ENCODE measurements at places on chromosomes 1 and 21.
A peak's percentile ranks its signal among the peaks of the same experiment; 100 is the strongest.

- DNase-seq: no peak
These were observed 44.3 kb downstream of the ERICH3 start for GRCh38 chr1:74629283-74629682.

DNA sequence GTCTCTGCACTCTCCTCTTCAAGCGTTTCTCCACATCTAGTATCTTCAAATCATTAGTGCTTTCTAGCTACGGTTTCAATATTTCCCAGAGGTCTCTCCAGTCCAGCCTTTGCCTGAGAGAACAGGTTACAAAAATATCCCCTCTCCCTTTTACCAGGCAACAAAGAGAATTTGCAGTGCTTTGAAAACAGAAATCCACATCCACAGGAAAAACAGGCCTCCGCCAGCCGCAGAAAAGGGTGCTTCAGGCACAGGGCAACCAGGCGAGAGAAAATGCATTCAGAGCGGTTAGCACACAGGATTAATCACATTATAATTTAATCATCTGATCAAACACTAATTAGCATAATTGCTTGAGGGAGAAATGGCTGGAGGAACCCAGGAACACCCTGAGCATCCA lies 13.8 kb downstream of the DSCAM start:
- DNase-seq: no peak

- no peak for DNase-seq
These were observed 25.8 kb downstream of the HYI start for GRCh38 chr1:43427941-43428340.

- no peak for DNase-seq
These were observed 117.7 kb downstream of the SIM2 start for GRCh38 chr21:36816561-36817130.

DNA sequence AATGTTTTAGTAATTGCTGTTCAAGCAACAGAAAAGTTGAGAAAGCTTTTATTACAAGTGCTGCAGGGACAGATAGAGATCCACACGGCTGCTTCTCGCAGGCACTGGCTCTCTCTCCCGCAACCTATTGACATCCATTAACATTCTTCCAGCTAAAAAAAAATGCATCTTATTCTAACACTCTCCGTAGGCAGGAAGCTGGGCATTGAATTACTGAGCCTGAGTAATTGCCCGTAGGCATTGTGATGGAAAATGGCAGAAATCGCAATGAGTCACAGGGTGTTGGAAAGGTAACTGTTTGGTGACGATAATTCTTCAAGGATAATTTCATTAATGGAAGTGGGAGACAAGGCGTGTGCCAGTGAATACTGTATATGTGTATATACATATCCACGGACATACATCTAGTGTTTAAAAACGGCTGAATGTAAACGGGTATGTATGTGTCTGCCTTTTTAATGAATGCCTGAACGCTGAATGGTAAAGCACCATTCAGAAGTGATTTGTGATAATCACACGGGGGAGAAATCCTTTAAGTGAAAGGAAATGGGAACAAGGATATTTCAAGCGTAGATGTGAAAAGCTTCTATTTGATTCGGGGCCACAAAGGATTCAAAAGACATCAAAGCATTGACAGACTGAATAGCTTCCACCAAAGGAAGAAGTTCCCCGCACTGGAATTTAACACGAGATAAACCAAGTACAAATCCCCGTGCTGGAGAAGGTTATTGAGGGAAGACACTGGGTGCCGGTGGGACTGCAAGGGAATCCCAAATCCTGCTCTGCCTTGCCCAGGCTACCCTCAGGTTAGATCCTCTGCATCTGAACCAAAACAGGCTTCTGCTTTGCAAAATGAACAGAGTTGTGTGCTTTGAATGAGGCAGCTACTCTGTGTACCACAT lies 567.2 kb downstream of the NPHP4 start:
- DNase-seq: no peak

- no peak for DNase-seq
These were observed 36.7 kb upstream of the WASF2 start for GRCh38 chr1:27526569-27527222.

DNA sequence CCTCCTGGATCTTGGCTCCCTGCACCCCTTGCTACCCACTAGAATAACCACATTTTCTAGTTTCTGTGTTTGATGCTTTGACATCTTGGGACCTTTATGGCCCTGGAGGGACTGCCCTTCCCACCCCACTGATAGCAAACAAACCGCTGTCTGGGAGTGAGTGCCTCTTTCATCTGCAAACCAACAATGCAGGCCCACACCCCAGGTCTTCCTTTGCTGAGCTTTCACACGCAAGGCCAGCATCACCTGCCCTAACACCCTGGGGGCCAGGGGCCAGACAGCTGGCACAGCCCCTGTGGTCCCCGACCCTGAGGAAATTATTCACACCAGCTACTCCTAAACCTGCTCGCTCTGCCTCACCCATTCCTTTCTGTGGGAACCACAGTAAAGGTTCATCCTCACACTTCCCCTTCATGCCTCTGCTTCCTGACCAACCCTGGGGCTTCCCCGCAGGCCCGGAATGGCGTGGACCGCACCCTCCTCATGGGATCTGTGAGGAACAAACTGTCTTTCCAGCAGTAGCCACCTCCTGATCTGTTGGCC lies 15.4 kb downstream of the SLC2A7 start:
- DNase-seq: no peak

GRCh38 chr1:176696109-176696508 lies 233.1 kb downstream of the PAPPA2 start:
- no peak for DNase-seq

GRCh38 chr21:20728691-20729090 lies 269.5 kb upstream of the NCAM2 start:
- DNase-seq: no peak

- DNase-seq: no peak
These were observed 214.6 kb upstream of the NCAM2 start for GRCh38 chr21:20783611-20784010.

GRCh38 chr1:238293075-238293474 lies 402.4 kb upstream of the ZP4 start:
- no peak for DNase-seq

- no peak for DNase-seq
These were observed 1.2 kb upstream of the ATP13A2 start for GRCh38 chr1:17012775-17013490.

DNA sequence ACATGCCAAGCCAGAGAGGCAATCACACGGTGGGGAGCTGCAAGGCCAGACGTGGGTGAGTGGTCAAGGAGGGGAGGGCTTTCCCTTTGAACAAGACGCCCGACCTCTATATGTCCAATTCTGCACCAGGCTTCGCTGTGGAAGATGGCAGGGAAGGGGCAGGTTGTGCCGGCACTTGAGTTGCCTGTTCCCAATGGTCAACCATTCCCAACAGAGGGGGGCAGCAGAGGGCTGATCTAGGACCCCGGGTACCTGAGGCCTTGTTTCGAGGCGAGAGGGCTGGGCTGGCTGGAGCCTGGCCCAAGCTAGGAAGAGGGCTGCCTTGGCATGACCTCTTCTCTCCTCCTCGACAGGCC lies 64.9 kb downstream of the TMEM53 start:
- no peak for DNase-seq

DNA sequence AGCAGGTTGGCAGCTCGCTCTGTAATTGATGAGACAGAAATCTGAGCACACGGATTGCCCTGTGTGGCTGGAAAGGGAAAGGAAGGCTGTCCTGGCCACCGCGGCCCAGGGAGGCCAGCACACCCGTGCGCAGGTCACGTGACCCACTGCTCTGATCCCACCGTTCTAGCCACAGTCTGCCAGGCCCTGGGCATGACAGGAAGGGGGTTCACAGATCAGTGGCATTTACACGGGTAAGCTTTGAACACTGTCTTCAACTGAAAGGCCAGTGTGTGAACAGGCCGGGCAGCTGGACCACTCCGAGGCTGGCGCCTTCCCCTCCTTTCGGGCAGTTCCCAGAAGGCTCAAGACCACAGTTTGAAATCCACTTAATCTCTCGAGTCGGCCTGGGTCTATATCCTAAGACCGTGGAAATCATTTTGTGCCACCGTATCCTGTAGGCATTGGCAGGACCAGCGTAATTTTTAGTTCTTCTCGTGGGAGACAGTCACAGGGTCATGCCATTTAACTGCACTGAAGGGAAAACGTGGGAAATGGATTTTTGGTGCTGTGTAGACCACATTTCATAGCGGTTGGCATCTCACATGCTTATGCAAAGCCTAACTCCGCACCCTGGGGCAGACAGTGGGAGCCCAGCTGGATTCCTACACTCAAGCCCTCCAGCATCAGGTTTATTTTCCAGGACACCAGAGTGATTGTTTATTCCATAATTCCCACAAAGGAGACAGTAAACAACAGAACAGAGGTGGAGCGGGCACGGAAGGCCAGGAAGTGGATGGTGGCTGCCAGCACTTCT lies 3.1 kb upstream of the ADARB1 start:
- no peak for DNase-seq

- no peak for DNase-seq
These were observed 16.5 kb downstream of the PLA2G2D start for GRCh38 chr1:20102875-20103274.

DNA sequence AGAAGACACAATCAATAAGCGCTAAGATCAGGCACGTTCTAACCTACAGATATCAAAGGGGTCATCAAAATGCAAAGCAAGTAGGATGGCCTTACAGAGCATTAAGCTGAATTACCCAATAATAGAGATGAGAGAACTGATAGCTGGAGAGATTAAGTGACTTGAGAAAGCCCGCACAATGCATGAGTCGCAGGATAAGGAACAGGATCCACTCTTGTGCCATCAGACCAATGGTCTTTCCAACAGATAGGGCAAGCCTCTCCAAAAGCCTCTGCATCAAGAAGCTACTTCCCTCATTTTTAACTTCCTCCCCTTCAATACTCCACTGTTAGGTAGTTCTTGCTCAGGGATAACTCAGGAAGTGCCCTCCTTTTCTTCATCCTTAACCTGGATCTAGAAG lies 2.6 kb downstream of the CHML start:
- no peak for DNase-seq

DNA sequence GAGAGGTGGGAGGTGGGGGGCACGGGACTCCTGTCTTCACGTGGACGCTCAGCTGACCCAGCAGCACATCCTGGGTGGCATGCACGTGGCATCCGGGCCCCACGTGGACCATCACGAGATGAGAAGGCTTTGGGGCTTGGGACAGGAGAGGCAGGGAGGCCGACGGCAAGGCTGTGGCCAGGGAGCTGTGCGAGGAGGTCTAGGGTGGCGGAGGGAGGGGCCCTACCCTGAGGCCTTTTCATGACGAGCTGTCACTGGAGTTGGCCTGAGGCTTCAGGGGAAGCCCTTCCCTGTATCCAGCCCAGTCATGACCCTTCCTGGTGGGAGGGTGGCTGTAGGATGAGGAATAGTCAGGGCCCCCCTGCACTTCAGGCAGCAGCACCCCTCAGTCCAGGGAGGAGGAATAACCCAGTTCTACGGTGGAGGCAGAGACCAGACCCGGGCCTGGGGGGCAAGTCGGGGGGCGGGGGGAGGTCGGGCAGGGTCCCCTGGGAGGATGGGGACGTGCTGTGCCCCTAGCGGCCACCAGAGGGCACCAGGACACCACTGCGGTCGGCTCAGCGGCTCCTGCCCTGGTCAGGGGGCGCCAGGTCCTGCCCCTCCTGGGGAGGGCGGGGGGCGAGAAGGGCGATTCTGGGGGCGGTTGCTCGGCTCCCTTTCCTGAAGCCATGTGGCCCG lies 2.0 kb upstream of the PERM1 start:
- DNase-seq: peak; percentile 59

DNA sequence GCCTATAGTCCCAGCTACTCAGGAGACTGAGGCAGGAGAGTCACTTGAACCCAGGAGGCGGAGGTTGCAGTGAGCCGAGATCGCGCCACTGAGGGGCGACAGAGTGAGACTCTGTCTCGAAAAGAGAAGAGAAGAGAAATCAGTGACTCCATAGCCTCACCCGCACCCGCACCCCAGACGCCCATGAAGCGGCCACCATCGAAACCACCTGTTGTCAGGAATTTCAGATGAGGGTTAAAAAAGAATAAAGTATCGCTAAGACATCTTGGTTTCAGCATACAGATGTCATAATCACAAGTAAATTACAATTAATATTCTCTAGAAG lies 47.4 kb downstream of the NPHP4 start:
- no peak for DNase-seq

DNA sequence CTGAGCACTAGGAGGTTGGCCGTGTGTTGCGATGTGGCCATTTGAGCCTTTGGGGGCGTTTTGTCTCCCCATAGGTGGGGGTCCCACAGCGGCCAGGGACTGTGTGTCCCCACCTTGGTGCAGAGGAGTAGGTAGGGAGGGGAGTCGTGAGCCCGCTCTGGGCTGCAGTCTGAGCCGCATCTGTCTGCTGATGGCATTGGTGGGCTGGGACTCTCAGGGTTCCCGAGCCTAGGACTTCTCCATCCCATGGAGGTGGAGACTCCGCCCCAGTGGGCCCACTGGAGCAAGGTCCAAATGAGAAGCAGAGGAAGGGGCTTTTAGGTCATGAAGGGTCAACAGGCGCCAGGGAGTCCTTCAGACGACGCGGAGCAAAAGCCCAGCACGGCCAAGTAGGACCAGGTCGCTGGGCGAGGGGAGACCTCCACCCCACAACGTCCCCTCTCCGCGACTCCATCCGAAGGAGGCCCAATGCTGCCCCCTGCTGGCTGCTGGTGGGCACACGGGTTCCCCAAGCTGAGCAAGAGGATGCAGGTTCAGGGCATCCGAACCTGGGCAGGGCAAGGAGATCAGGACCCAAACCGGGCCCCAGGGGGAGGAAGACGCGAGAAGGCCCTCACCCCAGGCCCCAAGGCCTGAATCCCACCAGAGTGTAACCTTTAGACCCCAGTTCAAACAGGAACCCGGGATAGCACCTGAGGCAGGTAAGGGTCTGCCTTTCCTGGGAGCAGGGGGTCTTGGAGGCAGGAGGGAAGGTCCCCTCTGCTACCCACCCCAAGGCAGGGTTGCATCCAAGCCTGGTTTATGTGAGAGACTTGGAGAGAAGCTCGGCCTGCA lies 14.9 kb downstream of the TTC34 start:
- DNase-seq: peak; percentile 43

DNA sequence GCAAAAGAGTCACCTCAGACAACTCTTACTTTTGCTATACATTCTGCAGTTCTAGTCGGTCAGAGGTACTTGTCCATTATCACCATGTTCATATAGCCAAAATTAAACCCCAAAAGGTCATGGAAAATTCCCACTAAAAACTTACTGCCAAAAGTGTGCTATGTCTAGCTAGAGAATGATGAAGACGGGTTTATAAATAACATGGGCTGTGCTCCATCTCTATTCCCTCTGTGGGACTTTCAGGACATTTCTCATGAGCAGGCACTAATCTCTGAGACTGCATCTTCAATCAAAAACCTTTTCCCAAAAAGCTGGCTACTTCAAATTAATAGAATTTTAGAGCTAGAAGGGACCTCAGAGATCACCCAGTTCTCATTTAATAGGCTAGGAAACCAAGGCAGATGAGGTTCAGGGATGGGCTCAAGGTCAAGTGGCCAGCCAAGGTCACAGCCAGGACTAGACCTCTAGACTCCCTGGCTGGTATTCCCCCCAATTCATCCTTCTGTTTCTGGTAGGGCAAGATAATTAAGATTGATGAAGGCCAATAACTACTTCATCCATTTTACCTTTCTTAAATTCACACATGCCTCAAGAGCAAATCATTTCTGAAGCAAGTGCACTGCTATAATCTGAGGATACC lies 21.0 kb upstream of the MOB3C start:
- DNase-seq: no peak

GRCh38 chr21:38848187-38848609 lies 42.5 kb downstream of the ETS2 start:
- no peak for DNase-seq

All from stimulated activated CD4-positive, alpha-beta T cell treated with anti-CD3 and anti-CD28 coated beads, TNF-alpha, amount 100 ng/mL, for 1 hour (primary cell).